Endothelial cell of umbilical vein (primary cell): ENCODE measurements at places on chromosomes 12 and 14.

DNA sequence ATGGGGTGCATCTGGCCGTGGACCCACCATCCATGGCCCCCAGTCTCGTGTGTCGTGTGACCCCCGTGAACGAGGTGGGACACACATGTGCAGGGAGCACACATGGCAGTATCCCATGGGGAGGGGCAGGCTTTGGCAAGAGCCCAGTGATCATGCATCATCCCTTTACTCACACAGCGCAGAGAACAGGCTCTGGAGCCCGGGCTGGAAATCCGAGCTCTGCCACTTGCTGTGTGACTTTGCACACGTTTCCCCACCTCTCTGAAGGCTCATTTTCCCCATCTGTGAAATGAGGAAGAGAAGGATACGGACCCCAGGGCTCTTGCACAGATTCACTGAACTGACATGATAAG lies 119.9 kb downstream of the PHETA1 start:
- no peak for DNase-seq

GRCh38 chr14:99548255-99548654 lies 55.8 kb downstream of the CCDC85C start:
- no peak for DNase-seq

DNA sequence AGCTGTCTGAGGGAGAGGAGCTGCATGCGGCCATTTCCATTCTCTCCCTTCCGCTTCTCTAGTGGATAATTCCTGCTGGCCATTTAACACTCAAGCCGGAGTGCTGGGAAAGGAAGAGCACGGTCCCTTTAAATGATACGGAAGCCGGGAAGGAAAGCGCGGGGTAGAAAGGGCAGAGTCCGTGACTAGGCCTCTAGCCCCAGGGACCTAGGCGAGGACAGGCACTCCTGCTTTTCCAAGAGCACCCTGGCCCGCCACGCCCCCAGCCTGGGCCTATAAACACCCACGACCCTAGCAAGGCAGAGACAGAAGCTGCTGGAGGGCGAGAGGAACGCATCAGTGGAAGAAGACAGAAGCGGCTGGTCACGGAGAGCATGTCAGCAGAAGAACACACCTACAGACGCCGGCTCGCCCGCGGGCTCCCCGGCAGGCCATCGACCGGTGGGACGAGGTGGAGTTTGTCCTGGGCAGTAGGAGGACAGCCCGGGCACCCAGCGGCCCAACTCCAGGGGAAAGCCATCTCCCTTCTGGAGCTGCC lies 1206.6 kb upstream of the TMEM132C start:
- DNase-seq: no peak

GRCh38 chr14:92487513-92488133 lies 26.0 kb upstream of the RIN3 start:
- no peak for DNase-seq

DNA sequence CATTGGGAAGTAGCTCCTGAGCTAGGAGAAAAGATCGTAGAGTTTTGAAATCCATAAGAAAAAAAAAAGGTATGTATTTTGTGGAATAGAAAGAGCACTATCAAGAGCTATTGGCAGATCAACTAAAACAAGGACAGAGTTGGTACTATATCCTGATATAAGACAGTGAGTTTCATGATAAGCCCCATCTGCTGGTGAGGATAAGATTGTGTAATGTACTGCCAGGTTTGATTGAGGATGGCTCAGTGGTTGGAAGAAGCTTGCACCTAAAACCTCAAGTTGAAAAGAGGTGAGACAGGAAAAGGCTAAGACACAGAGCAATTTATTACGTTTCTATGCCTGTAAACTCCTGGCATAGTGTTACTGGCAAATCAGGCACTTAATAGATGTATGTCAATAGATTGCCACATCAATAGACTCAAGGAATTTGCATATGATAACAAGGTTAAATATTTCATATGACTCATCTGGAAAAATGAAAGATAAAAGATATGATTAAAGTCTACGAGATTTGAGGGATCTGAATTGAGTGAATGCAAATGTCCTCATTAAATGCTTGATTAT lies 525.6 kb downstream of the FLRT2 start:
- peak; percentile 19 for DNase-seq

DNA sequence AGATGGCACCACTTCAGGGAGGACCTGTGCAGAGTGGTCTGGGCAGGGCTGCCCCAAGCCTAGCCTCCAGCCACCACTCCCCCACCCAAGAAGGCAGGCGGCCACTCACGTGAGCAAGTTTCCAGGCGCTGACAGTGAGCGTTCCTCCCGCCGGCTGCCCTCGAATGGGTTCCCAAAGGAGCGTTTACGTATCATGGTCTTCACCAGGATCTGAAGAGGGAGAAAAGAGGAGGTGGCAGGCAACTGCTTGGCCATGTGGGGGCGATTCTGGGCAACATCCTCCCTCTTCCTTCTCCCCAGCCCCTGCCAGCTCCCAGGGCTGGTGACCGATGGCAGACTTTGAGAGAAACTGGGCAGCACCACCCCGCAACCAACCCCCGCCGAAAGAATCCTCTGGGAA lies 35.1 kb downstream of the P2RX4 start:
- no peak for DNase-seq

GRCh38 chr12:121849665-121850064 lies 9.0 kb downstream of the HPD start:
- no peak for DNase-seq

DNA sequence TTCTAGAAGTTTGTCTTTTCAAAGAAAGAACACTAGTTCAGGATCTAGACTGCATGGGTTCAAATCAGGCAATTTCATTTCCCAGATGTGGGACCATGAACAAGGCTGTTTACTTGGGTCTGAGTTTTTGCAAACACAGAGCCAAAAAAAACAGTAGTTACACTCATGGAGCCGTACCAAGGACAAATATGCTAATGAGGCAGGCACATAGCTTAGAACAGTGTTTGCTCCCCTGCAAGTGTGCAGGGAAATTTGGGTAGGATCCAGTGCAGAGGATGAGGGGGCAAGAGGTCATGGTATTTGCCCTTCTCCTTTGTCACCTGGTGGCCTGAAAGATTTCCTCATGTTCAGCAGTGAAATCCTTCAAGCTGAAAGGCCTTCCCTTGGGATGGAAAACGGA lies 860.4 kb downstream of the VRK1 start:
- no peak for DNase-seq

DNA sequence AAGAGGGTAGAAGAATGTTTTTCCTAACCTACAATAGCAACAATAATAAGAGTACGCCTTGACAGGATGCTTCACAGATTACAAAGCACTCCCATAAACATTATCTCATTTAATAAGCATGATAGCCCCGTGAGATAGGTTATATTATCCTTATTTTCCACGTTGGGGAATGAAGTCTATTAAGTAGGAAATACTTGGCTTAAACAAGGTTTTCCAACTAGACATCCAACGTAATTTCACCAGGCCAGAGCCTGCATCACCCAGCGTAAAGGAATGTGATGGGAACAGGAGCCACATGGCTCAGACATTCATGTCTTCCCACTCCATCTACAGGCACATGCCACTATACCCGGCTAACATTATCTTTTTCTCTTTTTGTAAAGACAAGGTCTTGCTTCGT lies 223.4 kb upstream of the AMIGO2 start:
- DNase-seq: no peak

DNA sequence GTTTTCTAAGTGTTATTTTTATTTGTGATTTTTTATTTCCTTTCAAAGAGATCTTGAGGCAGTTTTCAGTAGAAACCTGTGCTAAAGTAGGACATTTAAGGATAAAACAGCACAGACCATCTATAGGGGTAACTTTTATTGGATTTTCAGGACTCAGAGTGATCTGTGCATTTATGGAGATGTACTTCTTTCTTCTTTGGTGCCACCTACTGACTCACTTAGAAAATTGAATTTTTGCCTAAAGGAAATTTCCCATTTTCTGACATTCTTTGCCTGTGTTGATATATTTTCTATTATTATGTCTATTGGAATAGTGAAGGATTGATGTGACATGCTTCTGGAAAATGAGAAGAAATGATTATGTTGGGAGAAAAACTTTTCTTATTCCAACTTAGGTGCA lies 113.0 kb downstream of the UNC79 start:
- DNase-seq: peak; percentile 23

- DNase-seq: no peak
Measured at GRCh38 chr12:23670684-23671083, 278.8 kb downstream of the SOX5 start.

GRCh38 chr12:122860040-122860853 lies 25.0 kb downstream of the HIP1R start:
- peak; percentile 63 for DNase-seq

DNA sequence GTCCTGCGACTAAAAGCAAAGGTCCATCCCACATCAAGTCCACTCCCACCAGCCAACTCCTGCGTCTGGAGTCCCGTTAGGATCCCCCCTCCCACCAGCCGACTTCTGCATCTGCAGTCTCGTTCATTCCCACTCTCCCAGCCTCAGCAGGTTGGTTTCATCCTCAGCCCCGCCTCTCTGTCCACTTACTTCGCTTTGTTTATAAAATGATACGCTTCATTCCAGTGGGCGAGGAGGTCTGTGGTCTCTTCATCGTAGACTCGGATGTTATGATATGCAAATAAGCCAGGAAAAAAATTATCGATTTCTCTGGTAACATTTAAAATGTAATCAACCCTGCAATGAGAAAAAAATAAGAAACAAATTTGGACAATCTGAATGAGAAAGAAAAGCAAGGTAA lies 56.8 kb downstream of the SSH1 start:
- no peak for DNase-seq

DNA sequence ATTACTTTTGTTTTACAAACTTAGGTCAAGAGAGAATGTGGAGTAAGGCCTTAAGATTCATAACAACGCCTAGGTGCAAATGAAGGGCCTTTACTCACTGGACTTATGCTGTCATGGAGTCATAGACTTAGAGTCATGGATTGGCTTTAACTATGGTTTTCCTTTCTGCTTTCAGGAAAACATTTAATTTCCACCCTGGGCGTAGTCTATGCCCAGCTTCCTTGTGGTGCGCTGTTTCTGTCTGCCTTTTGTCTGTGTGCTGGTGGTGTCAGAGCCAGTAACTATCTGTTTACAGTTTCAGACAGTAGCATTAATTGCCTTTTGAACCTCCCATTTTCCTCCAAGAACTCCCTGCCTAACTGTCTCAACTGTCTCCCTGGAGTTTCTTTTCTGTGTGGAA lies 31.8 kb upstream of the COX6A1 start:
- peak; percentile 5 for DNase-seq

GRCh38 chr12:95397571-95397970 lies 76.4 kb upstream of the METAP2 start:
- DNase-seq: no peak
